ENCODE measurements at places on chromosomes 6 and 20. TPM values are rescaled to one million over a fixed set of nuclear protein-coding genes. Genes with fewer than 3 reads are reported as not detected.

GRCh38 chr6:5995658-5995948, 11.1 kb downstream of the NRN1 start:
- H3K4me1 ChIP-seq: peaks cover 45% of the 10 kb centered on the region
- peak overlapping the region; percentile 81 for H3K27ac ChIP-seq
- H3K27me3 ChIP-seq: peaks cover 85% of the 10 kb centered on the region
- no peaks in the 10 kb centered on the region for H3K36me3 ChIP-seq
- DNase-seq: no peak
- peak overlapping the region; percentile 72 for H3K4me3 ChIP-seq

GRCh38 chr6:149108038-149108748, 209.3 kb upstream of the TAB2 start:
- no peaks in the 10 kb centered on the region for H3K36me3 ChIP-seq
- H3K4me3 ChIP-seq: no peak overlapping the region
- H3K27me3 ChIP-seq: no peaks in the 10 kb centered on the region
- no peaks in the 10 kb centered on the region for H3K4me1 ChIP-seq
- DNase-seq: no peak

GRCh38 chr6:101393829-101394251, 332 bp downstream of the GRIK2 start:
- H3K36me3 ChIP-seq: no peaks in the 10 kb centered on the region
- H3K4me3 ChIP-seq: peak overlapping the region; percentile 57
- no peak for DNase-seq
- H3K27me3 ChIP-seq: peaks cover 50% of the 10 kb centered on the region
- no peak overlapping the region for H3K27ac ChIP-seq

- no peak for DNase-seq
- H3K36me3 ChIP-seq: no peaks in the 10 kb centered on the region
- no peak overlapping the region for H3K4me3 ChIP-seq
- no peaks in the 10 kb centered on the region for H3K27me3 ChIP-seq
- H3K27ac ChIP-seq: no peak overlapping the region
These were observed 232.7 kb upstream of the TENT5A start for GRCh38 chr6:81985191-81985590.

DNA sequence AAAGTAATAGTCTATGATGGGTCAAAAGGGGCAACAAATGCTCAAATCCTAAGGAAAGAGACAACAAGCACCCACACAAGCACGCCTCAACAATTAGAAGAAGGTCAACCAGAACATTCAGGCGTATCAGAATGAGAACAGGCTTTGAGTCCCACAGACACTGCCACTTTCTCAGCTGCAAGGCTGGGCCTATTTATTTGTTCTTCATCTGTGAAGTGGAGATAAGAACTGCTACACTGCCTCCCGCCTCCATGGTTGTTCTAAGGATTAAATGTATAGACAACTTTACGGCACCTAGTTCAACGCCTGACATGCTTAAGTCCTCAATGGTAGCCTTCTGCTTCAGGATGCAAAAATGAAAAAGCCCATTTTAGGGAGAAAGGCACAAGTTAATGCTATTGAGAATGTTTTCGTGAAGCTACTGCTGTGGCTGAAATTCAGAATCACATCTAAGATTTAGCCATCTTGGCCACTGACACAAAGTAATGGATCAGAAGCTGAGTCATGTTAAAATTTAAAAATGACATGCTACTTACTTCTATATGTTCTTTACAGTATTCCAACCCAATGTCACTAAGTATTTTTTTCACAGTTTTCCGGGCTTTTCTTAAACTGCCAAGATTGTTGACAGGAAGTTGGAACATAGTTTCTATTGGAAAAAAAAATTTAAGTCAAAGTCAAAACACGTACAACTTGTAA, 27.7 kb downstream of the ADNP start:
- DNase-seq: no peak
- H3K27me3 ChIP-seq: no peaks in the 10 kb centered on the region
- H3K27ac ChIP-seq: no peak overlapping the region
- peaks cover 37% of the 10 kb centered on the region for H3K36me3 ChIP-seq

Gene SAMD3
- total RNA-seq: not detected

Gene CD40
- total RNA-seq: 30.6 TPM

Gene CALHM5
- total RNA-seq: 0.89 TPM

Gene COL9A1
- not detected for total RNA-seq
